Caki2 (cell line): ENCODE measurements at places on chromosomes 7 and 10. TPM values are rescaled to one million over a fixed set of nuclear protein-coding genes. Genes with fewer than 3 reads are reported as not detected.

GRCh38 chr10:15353471-15354017, 17.5 kb downstream of the FAM171A1 start:
- DNase-seq: no peak

DNA sequence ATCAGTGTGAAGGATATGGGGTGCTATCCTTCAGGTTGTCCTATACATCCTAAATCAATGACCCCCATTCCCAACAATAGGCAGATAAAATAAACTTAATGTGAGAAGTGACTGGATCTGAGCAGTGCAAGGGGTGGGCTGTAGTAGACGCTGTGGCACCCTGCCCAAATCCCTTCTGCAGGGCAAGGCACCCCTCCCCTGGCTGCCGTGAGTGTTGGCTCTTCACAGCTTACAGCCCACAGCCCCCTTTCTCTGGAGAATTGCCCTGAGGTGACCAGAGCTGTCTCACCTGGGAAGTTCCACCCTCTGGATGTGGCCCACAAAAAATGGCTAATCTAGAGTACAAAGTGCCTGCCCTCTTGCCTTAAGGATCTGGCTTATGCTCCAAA, 25.8 kb upstream of the PPIF start:
- DNase-seq: no peak

- peak; percentile 63 for DNase-seq
These were observed 167.5 kb upstream of the HABP2 start for GRCh38 chr10:113385021-113385999.

DNA sequence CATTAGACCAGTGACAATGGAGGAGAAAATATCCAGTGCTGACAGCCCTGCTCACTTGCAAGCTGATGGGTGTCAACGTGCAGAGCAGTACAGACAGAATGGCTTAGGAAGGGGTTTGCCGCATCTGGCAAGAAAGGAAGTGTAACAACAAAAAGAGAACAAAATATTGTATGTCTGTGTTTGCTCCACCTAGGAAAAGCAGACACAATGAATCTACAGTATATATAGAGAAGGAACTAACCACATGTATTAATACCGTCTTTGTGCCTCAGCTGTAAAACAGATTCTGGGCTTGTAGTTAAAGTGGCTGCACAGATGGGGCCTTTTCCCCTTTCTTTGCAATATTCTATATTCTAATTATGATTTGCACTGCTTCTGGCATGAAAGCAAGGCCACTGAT, 281.1 kb upstream of the MEOX2 start:
- no peak for DNase-seq

GRCh38 chr10:60041489-60042133, 135.3 kb upstream of the CCDC6 start:
- no peak for DNase-seq

GRCh38 chr7:2805213-2805944, 38.7 kb downstream of the GNA12 start:
- no peak for DNase-seq

DNA sequence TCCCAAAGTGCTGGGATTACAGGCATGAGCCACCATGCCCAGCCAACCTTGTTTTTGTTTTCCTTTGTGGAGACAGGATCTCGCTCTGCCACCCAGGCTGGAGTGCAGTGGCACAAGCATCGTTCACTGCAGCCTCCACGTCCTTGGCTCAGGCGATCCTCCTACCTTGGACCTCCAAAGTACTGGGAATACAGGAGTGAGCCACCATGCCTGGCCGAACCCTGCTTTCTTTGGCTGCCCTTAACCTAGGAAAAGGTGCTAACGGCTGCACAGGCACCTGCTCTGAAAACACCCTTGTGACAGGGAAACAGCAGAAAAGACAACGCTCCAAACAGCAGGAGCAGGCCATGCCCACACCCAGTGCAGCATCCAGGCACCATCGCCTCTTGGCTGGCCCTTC, 71.9 kb downstream of the OAT start:
- DNase-seq: no peak

GRCh38 chr7:949021-949934, 5.2 kb downstream of the ADAP1 start:
- no peak for DNase-seq

DNA sequence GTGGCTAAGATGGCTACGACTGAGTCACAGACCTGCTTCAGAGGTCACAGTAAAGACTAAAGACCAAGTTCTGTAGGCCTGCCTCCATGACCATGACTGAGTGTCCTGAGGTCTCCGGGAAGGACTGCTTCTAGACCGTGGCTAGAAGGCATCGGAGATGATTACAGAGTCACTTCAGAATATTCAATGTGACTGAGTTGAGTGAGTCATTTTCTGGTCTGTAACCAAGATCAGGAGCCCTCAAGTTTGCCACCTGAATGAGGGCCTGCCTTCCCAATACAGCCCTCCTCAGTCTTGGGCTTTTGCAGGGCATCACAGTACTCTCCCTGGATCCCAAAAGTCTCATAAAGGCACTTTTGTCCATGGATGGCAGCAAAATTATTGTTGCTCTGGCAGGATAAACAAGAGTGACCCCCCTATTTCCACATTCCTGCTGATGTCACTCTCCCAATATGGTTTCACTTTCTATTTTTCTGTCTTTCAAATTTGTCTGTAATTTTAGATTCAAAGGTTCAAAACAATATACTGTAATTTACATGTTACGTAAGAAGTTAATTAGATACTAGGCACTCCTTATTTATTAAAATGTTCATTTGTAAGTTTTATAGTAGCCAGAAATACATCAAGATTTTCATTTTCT, 47.7 kb upstream of the ZNF92 start:
- DNase-seq: no peak

- peak; percentile 94 for DNase-seq
These were observed 49.4 kb downstream of the AKR1D1 start for GRCh38 chr7:138125598-138126111.

DNA sequence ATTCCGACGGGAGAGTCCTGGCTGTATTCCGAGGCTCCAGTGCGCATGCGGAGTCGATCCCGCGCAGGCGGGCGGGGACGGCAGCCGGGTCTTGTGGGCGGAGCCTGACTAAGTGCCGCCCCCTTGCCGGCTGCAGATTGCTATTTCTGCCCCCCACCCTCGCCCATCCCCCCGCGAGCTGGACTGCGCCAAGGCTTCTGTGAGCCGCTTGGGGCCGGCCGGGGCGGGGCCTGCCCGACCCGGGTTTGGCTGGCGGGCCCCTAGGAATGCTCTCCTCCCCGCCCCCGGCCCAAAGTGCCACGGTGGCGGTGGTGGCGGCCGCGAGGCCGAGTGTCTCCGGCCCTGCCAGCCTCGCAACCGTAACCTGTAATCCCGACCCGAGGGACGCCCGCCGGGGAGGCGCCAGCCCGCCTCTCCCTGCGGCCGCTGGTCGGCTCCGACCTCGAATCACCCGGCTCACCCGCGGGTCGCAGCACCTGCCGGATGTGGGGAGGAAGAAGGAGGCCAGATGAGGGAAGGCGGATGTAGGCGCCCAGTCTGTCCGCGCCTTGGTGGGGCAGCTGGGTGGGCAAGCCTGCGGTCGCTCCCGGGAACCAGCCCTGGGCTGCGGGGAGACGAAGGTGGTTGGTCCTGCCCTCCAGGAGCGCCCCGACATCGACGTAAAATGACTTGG, 702 bp upstream of the KAZALD1 start:
- DNase-seq: peak; percentile 95

DNA sequence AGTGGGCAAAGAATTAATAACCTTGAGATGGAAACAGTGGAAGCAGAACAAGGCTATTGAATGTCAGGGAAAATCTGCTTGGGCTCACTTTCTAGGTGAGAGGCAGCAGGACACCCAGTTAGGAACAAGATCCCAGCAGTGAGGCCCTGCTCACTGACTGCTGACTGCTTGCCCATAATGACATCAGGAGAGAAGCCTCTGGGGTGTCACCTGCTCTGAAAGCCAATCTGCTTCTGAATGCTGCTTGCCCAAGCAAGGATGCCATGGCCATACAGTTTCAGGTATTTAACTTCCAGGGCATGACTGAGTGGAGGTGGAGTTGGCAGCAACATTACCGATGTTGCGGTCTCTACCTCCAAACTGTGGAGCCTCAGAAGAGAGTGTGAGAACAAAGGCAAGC, 11.7 kb upstream of the WAPL start:
- DNase-seq: no peak

- no peak for DNase-seq
These were observed 36.0 kb upstream of the SRGN start for GRCh38 chr10:69051710-69052487.

GRCh38 chr10:113003052-113003451, 53.0 kb downstream of the TCF7L2 start:
- no peak for DNase-seq

GRCh38 chr7:71491336-71491735, 359.4 kb downstream of the GALNT17 start:
- DNase-seq: no peak

GRCh38 chr7:90180011-90180585, 25.8 kb downstream of the STEAP1 start:
- DNase-seq: no peak

DNA sequence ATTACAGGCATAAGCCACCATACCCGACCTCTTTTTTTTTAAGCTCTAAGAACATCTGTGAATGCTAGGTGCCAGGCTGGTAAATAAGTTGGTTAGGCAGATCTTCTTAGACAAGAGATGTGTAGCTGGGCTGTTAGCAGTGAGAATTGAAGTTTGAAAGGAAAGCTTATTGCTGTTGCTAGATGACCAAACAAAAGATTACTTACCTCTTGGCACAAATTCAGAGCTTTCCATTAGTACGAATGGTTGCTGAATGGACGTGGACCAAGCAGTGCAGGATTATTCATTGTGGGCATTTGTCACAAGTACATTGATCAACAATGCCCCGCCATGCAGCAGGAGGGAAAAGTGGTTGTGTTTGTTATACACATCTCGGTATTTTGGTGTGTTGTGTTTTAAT, 131.2 kb downstream of the GFRA1 start:
- no peak for DNase-seq

DNA sequence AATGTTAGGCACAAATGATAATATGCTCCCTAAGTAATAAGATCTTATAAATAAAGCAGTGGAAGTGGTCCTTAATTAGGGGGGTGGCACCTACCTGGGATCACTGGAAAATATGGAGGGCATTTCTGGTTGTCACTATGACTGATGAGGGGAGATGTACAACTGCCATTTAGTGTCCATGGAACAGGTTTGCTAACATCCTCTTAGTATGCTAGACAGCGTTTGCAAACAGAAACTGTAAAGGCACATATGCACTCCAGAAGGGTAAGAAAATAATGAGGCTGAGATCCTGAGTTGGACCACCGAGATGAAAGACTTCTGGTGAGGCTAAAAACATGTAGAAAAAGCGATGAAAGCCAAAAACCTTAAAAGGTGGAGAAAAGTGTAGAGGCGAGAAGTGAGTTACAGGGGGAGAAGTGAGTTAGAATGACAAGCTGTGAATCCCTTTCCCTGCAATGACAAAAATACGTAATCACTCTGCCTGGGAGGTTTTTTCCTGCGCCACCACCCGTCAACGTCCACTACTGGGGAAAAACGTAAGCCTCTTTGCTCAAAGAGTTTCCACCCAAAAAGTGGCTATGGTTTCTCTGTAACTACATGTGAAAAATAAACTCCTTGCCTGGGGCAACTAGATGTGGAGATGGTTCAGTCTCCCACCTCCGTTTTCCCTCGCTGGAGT, 767 bp downstream of the KRIT1 start:
- DNase-seq: no peak

GRCh38 chr7:82049442-82049841, 279.6 kb upstream of the HGF start:
- DNase-seq: no peak

- DNase-seq: no peak
These were observed 267.1 kb downstream of the REEP3 start for GRCh38 chr10:63788152-63788821.

DNA sequence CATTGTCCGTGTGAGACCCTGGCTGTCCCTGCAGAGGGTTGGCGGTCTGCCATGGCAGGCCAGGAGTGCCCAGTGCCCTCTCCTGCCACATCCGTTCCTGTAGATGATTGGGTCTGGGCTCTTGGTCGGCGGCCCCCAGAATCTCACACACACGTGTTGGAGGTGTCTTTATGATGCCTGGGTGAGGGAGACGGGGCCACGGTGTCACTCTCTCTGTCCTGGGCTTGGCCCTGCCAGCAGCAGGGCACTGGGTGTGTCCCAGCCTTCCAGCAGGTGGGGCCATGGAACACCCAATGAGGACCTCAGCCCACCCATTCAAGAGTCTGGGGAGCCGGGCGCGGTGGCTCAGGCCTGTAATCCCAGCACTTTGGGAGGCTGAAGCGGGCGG, 30.2 kb downstream of the UNC5B start:
- DNase-seq: no peak

- DNase-seq: peak; percentile 12
These were observed 250.4 kb downstream of the ELMO1 start for GRCh38 chr7:37198041-37198905.

- no peak for DNase-seq
These were observed 47.5 kb downstream of the CCSER2 start for GRCh38 chr10:84375881-84376280.

DNA sequence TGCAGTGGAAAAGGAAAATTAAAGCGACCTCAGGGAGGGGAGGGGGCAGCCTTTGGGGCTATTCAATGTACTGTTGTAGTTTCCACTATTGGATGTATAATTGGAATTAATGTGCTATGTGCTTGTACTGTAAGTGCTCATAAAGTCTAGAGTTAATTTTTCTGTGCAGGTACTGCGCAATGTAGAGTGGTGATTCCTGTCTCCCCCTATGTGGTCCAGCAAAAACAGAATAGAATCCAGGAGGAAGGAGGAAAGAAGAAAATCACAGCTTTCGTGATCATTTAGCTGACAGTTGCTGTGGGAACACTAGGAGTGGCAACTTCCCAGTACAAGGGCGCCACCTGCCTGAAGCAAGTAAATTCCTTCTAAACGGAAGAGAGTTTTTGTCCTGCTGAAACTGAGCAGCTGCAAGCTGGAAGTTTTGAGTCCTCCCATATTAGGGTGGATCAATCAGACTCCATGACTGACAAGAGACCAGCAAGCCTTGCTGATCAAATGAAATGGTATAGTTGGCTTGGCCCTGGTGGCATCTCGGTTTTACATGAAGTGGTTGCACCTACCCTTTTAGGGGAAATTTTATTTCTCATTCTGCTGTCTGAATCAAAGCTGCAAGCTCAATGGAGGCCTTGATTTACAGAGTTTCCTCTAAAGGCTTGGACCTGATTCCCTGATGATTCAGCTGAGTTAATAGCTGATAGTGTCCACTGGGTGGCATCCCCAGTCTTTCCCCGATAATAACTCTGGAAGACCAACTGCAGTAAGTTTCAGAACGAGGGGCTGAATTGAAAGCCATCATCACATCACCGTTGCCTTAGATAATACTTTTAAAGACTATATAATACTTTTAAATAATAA, 299.8 kb downstream of the HGF start:
- DNase-seq: peak; percentile 54

The ATOH7 gene
- not detected in 2 replicates for total RNA-seq

The PTPN20 gene
- total RNA-seq: 12.7 and 13.6 TPM in 2 replicates

The NPY gene
- not detected in 2 replicates for total RNA-seq

The CACNB2 gene
- not detected in 2 replicates for total RNA-seq

The HOXA11 gene
- total RNA-seq: not detected in 2 replicates

The BMI1 gene
- 31.9 and 58.8 TPM in 2 replicates for total RNA-seq

The KAZALD1 gene
- 35.4 and 44.5 TPM in 2 replicates for total RNA-seq

The MRPL43 gene
- total RNA-seq: 123 and 128 TPM in 2 replicates

The CALCR gene
- 0.14 and 0.57 TPM in 2 replicates for total RNA-seq

The TDRD1 gene
- not detected in 2 replicates for total RNA-seq

The PTN gene
- not detected in 2 replicates for total RNA-seq

The DMBT1 gene
- not detected in 2 replicates for total RNA-seq

The PTPRZ1 gene
- not detected in 2 replicates for total RNA-seq

The CCL24 gene
- total RNA-seq: not detected in 2 replicates

The KCP gene
- 2.1 and 5.1 TPM in 2 replicates for total RNA-seq
